ENCODE measurements at places on chromosomes 1 and 21.

GRCh38 chr1:105172788-105173187 is 1423.1 kb downstream of the AMY1C start:
- no peak for DNase-seq

- DNase-seq, result no peak
Observed at GRCh38 chr1:51268634-51269033, 32.6 kb downstream of the RNF11 start.

GRCh38 chr1:199403531-199404116 is 623.9 kb upstream of the NR5A2 start:
- DNase-seq, result peak; percentile 12

DNA sequence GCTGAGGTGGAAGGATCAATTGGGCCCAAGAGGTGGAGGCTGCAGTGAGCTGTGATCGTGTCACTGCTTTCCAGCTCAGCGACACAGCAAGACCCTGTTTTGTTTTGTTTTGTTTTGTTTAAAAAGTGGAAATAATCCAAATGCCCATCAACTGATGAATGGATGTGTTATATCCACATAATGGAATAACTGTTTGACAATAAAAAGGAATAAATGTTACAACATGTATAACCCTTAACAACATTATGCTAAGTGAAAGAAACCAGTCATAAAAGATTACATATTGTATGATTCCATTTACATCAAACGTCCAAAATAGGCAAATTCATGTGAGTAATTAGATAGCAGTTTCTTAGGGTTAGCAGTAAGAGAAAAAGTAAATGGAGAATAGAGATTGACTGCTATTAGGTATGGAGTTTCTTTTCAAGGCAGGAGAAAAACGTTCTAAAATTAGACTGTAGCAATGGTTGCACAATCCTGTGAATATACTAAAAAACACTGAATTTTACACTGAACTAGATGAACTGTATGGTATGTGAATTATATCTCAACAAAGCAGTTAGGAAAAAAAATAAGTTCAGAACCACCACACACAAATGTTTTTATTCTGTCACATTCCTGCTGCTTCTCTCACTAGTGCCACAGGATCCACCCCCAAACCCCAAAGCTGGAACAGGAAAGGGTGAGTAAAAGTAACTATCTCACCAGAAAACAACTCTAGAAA is 15.7 kb downstream of the FOXJ3 start:
- peak; percentile 64 for DNase-seq

- no peak for DNase-seq
Observed at GRCh38 chr1:109807822-109808680, 44.3 kb upstream of the EPS8L3 start.

- DNase-seq, result no peak
Observed at GRCh38 chr1:23644555-23644866, 47.1 kb upstream of the RPL11 start.

DNA sequence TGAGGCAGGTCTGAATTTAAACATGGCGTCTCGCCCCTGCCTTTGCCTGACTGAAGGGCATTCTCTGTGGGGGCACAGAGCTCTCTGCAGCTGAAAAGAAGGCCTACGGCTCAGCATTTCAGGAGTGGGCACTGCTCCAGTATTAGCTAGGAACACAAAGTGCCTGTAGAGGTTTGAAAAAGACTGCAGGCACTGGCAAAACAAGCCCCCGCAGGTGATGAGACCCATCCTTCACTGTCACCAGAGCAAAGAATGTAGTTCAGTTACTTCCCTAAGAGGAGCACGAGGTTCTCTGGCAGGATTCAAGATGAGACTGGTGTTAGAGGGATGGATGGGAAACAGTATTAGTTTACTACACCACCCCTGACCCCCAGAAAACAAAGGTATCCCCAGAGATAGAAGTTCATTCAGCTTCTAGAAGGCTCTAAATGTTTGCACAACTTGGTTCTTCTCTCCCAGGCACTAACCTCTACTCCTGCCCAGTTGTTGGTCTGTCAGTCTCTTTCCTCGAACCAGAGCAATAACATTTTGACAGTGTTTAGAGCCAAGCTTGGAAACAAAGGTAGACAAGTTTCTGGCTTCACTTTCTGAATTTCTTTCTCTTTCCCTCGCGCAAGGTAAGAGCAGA is 101.9 kb upstream of the KCNE2 start:
- no peak for DNase-seq

DNA sequence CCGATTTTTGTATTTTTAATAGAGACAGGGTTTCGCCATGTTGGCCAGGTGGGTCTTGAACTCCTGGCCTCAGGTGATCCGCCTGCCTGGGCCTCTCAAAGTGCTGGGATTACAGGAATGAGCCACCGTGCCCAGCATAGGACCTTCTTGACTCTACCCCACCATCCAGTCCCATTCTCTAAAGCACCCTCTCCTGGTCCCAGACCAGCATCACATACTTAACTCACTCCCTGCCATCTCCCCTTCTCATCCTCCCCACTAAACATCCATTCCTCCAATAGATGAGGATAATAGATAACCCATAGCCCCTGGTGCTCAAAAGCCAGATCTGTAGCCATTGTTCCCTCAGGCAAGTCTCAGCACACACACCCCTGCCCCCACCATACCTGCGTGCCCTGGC is 2.1 kb downstream of the ENTREP3 start:
- no peak for DNase-seq

DNA sequence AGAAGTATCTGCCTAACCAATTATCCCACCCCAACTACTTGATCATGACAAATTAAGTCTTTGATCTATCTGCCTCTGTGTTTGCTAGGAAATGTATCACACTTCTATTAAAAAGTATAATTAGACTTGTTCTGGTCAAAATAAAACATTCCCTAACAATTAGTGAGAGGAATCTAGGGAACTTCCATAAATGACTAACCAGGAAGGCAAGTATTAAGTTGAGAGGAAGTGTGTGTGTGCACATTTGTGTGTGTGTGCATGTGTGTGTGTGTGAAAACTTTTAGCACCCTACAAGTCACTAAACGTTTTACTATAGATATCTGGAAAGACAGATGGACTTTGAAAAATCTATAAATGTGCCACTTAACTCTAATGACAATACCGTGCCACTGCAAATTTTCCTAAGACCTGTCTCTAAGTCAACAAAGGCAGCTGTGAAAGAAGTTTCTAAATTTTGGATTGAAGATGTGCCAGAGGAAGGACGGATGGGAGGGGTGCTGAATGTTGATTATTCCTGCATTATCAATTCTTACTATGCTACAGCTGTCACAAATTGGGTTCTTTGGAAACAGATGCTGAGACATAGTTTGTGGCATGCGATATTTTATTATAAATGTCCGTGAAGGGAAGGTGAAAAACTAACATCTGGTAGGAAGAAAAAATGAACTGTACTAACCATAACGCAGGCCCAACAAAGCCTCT is 567.1 kb downstream of the PTPRC start:
- no peak for DNase-seq

DNA sequence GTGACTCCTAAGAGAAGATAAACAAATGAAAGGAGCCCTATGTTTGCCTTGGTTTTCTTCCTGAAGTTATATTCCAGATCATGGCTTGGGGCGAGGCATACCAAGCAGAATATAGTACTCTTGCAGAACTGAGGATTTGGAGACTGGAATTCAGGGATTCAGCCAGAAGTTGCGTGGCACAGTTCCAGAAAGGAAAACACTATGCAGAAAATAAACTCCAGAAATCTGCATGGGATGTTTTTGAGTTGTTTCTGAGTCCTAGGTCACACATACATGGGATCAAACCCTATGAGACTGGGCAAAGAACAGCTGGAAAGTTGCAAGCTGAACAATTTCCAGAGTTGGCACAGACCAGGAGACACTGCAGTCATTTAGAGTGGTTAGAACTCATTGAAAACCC is 42.9 kb upstream of the IFFO2 start:
- peak; percentile 69 for DNase-seq

Data from cardiac muscle cell (in vitro differentiated cells and primary cell).